ENCODE measurements at places on chromosomes 7 and 10. TPM values are rescaled to one million over a fixed set of nuclear protein-coding genes. Genes with fewer than 3 reads are reported as not detected.

- no peak for DNase-seq
These were observed 537.6 kb downstream of the ARL4A start for GRCh38 chr7:13225068-13225467.

GRCh38 chr7:132636581-132636980 lies 60.3 kb upstream of the PLXNA4 start:
- no peak for DNase-seq

GRCh38 chr10:93095225-93095624 lies 21.5 kb downstream of the CYP26A1 start:
- no peak for DNase-seq

DNA sequence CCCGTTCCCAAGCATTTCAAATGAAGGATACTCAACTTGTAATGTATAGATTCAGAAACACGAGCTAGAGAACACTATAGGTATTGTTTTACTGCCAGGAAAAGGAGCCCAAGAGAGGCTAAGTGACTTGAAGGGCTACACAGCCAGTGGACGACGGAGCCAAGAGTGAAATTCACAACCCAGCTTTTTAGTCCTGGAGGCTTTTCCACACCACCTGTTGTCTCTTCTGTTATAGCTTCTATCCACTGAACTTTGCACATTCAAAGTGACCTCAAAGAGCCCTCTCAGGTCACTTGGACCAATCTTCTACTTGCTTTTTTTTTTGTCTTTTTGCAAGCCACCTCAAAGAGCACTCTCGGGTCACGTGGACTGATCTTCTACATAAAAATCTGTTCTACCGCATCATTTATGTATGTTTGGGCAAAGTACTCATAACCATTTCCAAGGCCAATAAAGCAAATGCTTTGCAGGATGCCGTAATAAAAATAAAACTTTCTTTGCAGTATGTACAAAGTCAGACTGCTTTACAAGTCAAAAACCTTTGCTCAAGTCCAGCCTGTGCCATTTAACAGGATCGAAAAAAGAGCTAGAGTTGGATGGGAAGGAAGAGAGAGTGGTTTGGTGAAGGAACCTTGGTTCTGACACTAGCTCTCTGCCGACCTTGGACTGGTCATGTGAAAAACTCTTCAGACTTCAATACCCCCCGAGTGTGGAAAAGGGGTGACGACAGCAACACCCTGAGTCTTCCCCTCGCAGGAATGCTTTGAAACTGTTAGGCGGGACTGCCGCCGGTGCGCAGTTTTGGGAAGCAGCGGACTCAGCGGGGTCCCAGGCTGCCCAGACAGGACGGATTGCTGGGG lies 821 bp downstream of the SLC35B4 start:
- peak; percentile 40 for DNase-seq

The CFAP69 gene
- 6.4 TPM for total RNA-seq

DNA sequence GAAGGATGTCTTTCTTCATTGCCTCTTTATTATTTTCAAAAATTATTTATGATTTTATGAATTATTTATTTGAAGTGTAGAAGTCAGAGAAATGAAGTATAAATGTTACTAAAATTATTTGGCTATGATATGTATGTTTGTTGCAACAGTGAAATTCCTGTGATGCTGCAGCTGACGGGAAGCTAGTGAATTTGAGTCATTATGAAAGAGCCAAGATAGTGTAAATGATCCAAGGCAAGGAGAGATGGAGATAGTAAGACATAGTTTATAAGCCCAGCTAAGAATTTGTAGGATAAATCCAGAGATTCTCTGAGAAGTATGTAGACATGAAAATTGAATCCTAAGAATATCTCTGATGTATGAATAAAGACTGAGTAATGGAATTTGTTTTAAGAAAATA lies 30.8 kb downstream of the CASD1 start:
- peak; percentile 43 for DNase-seq

DNA sequence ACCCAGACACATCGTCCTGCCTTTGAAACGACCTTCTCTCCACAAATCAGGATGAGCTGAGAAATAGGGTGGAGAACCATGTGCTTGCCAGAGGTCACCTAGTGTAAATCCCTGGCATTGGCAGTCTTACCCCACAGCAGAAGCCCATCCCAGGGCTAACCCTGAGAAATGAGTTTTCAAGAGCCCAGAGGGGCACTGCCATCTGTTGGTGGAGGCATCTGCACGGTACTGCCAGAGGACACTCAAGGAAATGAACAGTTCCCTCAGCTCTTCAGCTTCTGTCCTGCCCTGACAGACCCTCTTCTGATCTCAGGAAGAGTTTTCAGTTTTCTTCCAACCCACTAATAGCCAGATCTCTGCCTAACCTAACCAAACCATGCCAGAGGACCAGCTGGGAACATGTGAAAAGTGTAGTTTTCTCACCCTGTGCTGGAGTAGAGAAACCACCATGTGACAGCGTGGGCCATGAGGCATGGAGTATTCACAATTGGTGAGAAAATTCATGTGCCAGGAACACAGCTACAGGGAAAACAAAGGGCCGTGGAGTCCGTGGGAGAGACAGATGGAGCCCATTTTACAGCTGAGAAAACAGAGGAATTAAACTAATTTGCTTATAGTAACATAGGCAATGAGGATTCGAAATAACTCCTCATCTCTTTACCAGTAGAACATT lies 37.7 kb upstream of the ITPRID1 start:
- no peak for DNase-seq

The NSUN6 gene
- 12.3 TPM for total RNA-seq

The ZNF736 gene
- 12.0 TPM for total RNA-seq

- no peak for DNase-seq
These were observed 99.6 kb downstream of the LHPP start for GRCh38 chr10:124561206-124561605.

The STMP1 gene
- 29.8 TPM for total RNA-seq

- DNase-seq = no peak
These were observed 397.2 kb downstream of the TCERG1L start for GRCh38 chr10:130914367-130914766.

- DNase-seq = peak; percentile 13
These were observed 24.8 kb upstream of the PLPP4 start for GRCh38 chr10:120432209-120432608.

Measured in fibroblast of the aortic adventitia (primary cell).